Activated T-helper 1 cell treated with anti-CD3 and anti-CD28 coated beads, Interleukin-2, amount 50 U/mL, for 16 hours (primary cell): ENCODE measurements at places on chromosomes 7 and 10.
A peak's percentile ranks its signal among the peaks of the same experiment; 100 is the strongest.

GRCh38 chr7:87231258-87231657, 11.7 kb upstream of the TMEM243 start:
- no peak for DNase-seq

GRCh38 chr7:132251327-132251659, 325.0 kb downstream of the PLXNA4 start:
- DNase-seq, result no peak

GRCh38 chr10:106992055-106992454, 172.5 kb downstream of the SORCS1 start:
- no peak for DNase-seq

DNA sequence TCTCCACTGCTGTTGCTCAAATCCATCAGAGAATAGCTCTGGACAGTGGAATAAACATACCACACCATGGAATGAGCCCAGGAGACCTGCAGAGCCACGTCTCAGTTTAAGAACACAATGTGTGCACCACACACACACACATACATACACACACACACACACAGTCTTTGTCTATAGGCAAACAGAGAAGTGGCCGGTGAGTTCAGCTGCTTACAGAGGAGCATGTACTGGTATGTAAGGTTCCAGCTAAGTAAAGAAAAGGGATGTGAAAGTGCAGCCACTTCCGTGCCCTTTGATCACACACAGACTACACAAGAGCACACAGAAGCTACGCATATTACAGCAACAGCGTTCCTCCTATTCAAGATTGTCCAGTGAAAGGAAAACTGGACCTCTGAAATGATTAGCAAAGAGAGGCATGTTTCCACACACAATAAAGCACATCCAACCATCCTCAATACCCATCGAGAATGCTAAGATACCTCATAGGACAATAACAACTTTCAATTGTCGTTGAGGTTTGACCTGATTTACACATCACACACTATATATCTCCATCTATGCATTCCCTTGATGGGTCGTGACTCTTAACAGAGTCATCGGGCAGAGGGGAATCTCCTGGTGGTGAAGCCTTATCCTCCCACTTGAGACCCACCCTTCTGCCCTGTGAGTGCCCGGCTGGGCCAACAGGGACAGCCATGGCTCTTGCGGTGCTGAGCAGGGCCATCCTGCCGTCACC, 23.6 kb downstream of the SLC35B4 start:
- DNase-seq, result no peak

DNA sequence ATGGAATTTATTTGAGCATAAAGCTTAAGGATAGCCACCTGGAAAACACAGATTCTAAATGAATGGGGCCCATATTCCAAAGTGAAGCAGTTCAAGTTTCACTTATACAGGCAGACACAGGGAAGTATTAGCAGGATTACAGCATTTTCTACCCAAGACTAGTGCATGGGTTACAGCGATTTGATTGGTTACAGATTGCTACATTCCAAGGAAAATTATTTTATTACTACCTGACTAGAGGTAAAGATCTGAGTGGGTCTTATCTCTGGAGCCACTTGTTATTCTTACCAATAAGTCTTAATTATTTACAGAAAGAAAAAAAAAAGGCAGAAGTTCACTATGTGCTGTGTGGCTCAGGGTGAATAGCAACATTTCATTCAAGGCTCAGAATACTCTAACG, 87.4 kb upstream of the ITGB1 start:
- DNase-seq, result no peak

GRCh38 chr10:100009793-100010676, at the start of gene DNMBP:
DNMBP (minus strand) TSS chr10:100009947; CDS start chr10:99972124, 37,823 bp downstream.
- peak; percentile 51 for DNase-seq

DNA sequence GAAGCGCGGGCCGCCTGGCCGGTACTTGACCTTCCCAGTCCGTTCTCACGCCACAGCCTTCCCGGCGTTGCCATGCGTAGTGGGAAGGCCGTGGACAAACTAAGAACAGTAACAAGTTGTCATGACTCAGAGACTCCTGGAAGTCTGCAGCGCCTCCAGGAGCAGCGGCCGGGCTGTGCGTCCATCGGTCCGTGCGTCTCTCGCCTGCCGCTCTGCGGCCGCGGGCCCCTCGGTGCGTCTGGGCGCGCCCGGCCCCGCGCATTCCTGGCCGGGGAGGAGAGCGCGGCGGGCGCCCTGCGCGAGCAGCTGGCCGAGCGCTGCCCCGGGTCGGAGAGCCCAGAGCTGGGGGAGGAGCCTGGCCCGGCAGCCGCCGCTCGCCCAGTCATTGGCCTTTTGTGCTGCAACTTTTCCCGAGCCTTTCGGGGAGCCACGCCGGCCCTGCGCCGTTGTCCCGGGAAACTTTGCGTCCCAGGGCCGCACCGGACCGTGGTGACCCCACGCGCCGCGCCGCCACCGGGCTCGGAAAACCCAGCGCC, 123.7 kb downstream of the TACC2 start:
- no peak for DNase-seq

DNA sequence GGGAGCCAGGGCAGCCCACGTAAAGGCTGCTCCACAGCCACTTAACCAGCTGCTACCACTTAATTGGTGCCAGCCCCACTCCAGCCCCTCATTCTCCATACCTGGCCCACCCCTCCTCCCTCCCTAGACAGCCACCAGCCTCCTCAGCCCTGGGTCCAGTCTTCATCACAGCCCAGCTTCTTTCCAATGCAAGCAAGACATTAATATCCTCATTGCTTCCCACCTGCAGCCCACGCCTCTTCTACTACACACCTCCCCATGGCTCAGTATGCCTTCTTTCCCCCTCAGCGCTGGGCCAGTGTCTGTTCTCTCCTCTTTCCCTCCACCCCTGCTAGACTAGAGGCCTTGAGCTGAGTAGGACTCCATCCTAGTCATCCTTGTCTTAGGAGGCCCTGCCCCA, 33.5 kb upstream of the UNC5B start:
- DNase-seq, result no peak

DNA sequence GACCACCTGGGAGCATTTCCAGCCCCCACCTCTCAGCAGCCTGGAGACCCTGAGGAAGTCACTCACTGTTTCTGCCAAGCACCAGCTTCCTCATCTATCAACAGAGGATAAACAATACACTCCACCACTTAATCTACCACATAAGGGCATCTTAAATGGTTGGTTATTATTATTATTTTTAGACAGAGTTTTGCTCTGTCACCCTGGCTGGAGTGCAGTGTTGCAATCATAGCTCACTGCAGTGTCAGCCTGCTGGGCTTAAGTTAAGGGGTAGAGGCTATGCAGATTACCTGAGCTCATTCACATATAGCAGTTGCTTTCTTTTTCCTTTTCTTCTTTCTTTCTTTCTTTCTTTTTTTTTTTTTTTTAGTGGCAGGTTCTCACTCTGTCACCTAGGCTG, 59.5 kb upstream of the ELN start:
- no peak for DNase-seq

DNA sequence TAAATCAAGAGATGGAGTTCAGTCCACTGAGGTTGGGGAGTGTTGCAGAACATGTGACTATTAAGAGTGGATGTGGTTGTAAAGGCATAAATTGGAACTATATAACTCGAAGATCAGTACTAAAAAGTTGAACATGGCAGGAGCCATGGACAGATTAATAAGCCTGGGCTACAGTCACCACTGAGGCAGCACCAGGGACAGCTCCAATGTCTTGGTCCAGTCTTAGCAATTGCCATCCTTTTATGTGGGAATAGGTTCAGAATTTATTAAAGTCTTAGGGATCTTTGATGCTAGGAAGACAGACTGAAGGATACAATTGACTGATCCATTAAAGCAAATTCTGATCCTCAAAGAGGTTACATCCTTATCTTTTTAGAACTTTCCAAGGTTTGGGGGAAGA, 156.6 kb downstream of the ADRA2A start:
- no peak for DNase-seq
